ENCODE measurements at places on chromosomes 3 and 15.

DNA sequence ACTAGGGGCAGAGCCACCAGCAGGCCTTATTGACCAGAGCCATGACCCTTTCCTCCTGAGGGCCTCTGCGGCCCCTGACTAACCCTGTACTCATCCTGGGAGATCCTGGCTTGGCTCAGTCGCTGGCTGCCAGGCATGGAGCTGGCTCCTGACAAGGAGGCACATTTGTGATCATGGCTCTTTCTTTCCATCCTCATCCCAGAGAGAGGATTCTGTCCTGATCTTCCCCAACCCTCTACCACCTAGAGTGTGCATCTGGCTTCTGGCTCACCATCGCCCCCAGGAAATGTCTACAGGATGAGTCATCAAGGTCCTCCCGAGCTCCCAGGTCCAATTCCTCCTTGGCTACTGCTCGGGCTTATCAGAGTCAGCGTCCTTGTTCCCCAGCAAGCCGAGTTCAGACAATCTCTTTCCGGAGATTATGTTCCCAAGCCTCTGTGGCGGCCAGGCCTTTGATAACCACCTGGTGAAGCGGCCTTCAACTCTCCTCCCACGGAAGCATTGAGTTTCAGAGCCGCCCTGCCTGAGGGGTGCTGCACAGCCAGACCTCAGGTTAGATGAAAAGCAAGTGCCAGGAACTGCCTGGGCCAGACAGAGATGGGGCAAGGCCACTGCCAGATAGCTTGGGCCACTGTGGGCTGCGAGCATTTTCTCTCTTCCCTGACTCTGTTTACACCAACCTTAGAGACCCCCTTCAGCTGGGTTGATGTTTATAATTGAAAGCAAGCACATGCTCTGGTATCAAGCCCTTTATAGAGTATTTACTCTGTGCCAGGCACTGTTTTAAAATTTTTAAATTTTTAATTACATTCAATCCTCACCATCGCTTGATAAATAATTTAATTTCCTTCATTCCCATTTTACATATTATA, 44.3 kb upstream of the MRPS22 start:
- no peak for DNase-seq

- no peak for DNase-seq
Measured at GRCh38 chr15:39914977-39915376, 5.1 kb downstream of the GPR176 start.

DNA sequence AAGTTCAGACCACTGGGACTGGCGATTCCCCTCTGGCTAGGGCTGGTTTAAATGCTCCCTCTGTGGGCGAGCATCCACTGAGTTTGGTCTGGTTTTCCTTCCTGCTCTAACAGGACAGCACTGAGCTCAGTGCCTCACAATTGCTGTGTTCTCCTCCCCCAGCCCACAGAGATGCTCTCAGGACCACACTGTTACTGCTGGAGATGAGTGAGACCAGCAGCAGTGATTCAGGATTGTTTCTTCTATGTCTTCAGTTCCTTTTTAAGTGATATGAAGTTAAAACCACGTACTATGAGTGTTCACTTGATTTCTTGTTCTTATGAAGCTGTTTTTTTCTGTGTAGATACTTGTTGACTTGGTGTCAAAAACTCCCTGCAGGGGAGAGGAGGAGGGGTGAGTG, 180.4 kb upstream of the COL8A1 start:
- no peak for DNase-seq

DNA sequence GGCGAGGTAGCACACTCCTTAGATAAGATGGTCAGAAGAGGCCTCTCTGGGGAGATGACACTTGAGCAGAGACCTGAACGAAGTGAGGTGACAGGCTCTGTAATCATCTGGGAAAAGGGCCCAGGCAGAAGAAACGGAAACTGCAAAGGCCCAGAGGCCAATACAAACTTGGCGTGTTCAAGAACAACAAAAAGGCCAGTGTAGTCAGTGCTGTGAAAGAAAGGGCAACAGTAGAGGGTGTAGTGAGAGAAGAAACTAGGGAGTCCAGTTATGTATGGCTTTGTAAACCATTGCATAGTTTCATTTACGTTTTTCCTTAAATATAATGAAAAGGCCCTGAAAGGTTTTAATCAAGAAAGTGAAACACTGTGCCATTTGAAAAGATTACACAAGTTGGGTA, 31.8 kb downstream of the PLD1 start:
- DNase-seq, result no peak

- no peak for DNase-seq
Measured at GRCh38 chr3:150875548-150875947, 29.7 kb downstream of the MINDY4B start.

- DNase-seq, result no peak
Measured at GRCh38 chr3:188051801-188052168, 102.2 kb upstream of the LPP start.

DNA sequence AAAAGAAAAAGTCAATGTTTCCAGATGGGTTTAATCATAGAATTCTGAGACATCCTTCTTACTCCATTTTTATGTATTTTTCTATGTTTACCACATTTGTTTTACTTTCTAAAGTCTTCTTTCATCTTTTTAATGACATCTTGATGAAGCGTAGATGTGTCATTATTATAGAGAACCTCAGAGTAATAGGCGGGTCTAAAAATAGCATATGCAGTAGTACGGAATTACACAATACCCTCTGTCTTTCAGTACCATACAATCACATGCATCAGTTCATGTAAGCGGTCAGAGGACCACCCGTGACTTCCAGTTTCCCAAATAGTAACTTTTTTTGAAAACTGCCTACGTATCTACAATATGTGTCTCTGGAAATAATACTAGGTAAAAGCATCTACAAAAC, 224.0 kb downstream of the PLOD2 start:
- no peak for DNase-seq

Measured in activated CD4-positive, alpha-beta T cell treated with anti-CD3 and anti-CD28 coated beads for 24 hours (primary cell).